Keratinocyte (primary cell): ENCODE measurements at places on chromosomes 3 and 15. TPM values are rescaled to one million over a fixed set of nuclear protein-coding genes. Genes with fewer than 3 reads are reported as not detected.

Gene MRAS
- 7.7 to 15.6 TPM (median 9.8 TPM) in 3 replicates for polyA plus RNA-seq

GRCh38 chr15:77221174-77221573, 150.3 kb upstream of the TSPAN3 start:
- H3K4me1 ChIP-seq: no peaks in the 10 kb centered on the region
- no peaks in the 10 kb centered on the region for H3K36me3 ChIP-seq
- H3K4me3 ChIP-seq: no peak overlapping the region
- H3K27ac ChIP-seq: no peak overlapping the region

- no peak overlapping the region for H3K4me3 ChIP-seq
- no peak for DNase-seq
- peaks cover 9% of the 10 kb centered on the region for H3K36me3 ChIP-seq
- no peak overlapping the region for H3K27ac ChIP-seq
- H3K27me3 ChIP-seq: no peaks in the 10 kb centered on the region
These were observed 35.7 kb downstream of the ATG7 start for GRCh38 chr3:11307830-11308432.

Gene ACSBG1
- 0.01 to 0.06 TPM in 2 of 3 replicates, not detected in the other for polyA plus RNA-seq

DNA sequence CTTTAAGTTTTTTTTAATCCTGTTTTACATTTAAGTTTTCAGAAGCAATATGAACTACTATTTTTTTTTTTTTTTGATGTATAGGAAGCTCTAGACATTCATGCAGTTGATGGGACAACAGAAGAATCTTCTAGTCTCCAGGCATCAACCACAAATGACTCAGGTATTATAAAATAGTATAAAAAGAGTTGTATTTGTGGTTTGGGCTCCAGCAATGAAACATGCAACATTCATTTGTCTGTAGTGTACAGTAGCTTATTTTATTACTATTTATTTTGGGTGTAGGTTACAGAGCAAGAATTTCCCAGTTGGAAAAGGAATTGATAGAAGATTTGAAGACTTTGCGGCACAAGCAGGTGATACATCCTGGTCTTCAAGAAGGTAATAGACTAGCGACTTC, 38.6 kb downstream of the MGA start:
- no peak overlapping the region for H3K4me3 ChIP-seq
- no peaks in the 10 kb centered on the region for H3K27me3 ChIP-seq
- H3K36me3 ChIP-seq: peaks cover 8% of the 10 kb centered on the region
- DNase-seq: peak; percentile 25
- H3K4me1 ChIP-seq: peaks cover 4% of the 10 kb centered on the region
- H3K27ac ChIP-seq: no peak overlapping the region

- peaks cover 9% of the 10 kb centered on the region for H3K4me1 ChIP-seq
- no peaks in the 10 kb centered on the region for H3K36me3 ChIP-seq
- no peak for DNase-seq
- H3K4me3 ChIP-seq: no peak overlapping the region
These were observed 276.6 kb downstream of the ZNF621 start for GRCh38 chr3:40801284-40801741.

DNA sequence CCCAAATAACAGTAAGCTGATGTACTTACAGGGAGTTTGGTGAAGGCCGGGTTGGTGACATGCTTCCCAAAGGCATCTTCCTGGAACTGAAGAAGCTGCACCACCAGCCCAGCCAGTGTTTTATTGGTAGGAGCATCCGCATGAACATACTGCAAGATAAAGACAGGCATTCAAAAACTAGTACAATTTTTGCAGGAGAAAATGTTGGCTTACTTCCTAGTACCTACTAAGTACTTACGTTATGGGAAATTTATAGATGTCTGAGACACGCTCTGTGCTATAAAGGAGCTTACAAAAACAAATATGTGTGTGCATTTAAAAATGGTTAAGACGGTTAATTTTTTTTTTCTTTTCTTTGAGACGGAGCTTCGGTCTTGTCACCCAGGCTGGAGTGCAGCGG, 8.9 kb downstream of the SMARCC1 start:
- H3K36me3 ChIP-seq: peaks cover 10% of the 10 kb centered on the region
- no peaks in the 10 kb centered on the region for H3K4me1 ChIP-seq
- H3K4me3 ChIP-seq: no peak overlapping the region
- DNase-seq: no peak

DNA sequence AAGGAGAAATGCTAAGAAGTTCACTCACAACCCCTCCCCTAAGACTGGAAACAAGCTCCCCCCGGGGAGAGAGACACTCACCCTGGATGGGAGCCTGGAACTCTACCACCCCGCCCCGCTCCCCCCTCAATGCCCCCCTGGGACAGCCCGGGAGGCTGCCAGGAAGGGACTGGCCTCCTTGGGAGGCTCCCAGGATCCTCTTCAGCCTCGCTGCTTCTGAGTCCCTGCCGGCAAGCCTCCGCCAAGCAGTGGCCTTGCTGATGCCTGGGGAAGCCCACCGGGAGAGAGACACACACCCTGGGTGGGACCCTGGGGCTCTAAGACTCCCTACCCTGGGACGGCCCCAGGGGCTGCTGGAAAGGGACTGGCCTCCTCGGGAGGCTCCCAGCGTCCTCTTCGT, 33.4 kb downstream of the CPEB1 start:
- H3K36me3 ChIP-seq: no peaks in the 10 kb centered on the region
- no peaks in the 10 kb centered on the region for H3K4me1 ChIP-seq
- no peak overlapping the region for H3K27ac ChIP-seq
- H3K4me3 ChIP-seq: no peak overlapping the region

- no peak overlapping the region for H3K4me3 ChIP-seq
- no peaks in the 10 kb centered on the region for H3K36me3 ChIP-seq
- no peak overlapping the region for H3K27ac ChIP-seq
- H3K4me1 ChIP-seq: no peaks in the 10 kb centered on the region
- no peaks in the 10 kb centered on the region for H3K27me3 ChIP-seq
These were observed 271.5 kb downstream of the MEX3B start for GRCh38 chr15:81774309-81774708.

DNA sequence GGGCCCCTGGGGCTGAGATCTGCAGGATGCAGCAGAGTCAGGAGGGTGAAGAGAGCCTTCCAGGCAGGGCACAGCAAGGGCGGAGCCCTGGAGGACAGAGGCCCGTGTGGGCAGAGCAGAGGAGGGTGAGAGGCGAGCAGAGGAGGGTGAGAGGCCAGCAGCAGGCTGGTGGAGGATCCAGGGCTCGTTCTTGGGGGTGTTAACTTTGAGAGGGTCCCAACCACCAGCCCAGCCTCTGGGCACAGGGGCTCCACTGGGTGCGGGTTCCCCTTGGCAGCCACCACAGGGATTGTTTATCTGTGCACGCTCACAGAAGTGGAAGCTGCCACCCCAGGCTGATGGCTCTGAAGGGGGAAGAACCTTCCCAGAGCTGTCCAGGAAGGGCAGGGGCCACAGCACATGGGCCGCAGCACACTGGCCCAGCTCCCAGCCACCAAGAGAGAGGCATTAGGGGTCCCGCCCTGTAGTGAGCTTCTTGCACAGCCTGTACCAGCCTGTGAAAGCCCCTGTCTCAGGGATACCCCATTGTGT, 9.3 kb upstream of the PLXND1 start:
- H3K27ac ChIP-seq: no peak overlapping the region
- H3K4me1 ChIP-seq: no peaks in the 10 kb centered on the region
- DNase-seq: no peak
- no peaks in the 10 kb centered on the region for H3K36me3 ChIP-seq
- H3K4me3 ChIP-seq: no peak overlapping the region
- no peaks in the 10 kb centered on the region for H3K27me3 ChIP-seq

- H3K4me3 ChIP-seq: no peak overlapping the region
- DNase-seq: no peak
- peaks cover 4% of the 10 kb centered on the region for H3K36me3 ChIP-seq
- no peaks in the 10 kb centered on the region for H3K27me3 ChIP-seq
- H3K27ac ChIP-seq: no peak overlapping the region
These were observed 141.4 kb downstream of the RBPMS2 start for GRCh38 chr15:64634027-64634426.

Gene RYR3
- 0.01 to 0.09 TPM (median 0.04 TPM) in 3 replicates for polyA plus RNA-seq

DNA sequence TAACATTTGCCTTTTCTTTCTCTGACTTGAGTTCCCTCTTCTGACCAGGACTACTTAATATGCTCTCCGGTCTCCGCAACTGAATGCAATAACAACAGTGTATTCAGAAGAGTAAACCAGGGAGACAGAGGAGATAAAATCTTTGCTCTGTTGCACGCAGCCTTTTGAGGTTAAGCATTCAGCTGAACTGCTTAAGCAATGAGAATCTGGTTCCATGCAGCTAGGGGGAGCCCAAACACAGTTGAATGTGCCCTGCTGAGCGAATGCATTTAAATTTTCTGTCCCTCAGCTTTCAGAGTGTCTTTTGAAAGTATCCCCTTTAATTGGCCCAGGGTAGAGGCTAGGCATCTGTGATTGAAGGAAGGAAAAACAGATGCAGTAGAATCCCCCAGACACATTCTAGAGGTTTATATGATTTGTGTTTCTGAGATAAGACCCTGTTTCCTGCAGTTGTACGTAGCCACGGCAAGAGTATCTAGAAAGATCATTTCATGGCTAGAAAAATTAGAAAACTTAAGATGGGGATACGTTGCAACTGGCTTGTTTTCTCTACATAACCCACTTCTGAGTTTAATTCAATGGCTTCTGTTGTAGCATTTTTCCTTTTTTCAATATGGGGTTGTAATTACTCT, 309.6 kb downstream of the TUSC7 start:
- no peaks in the 10 kb centered on the region for H3K27me3 ChIP-seq
- no peak overlapping the region for H3K4me3 ChIP-seq

Gene CERS3
- polyA plus RNA-seq: 8.4 to 29.1 TPM (median 23.5 TPM) in 3 replicates

DNA sequence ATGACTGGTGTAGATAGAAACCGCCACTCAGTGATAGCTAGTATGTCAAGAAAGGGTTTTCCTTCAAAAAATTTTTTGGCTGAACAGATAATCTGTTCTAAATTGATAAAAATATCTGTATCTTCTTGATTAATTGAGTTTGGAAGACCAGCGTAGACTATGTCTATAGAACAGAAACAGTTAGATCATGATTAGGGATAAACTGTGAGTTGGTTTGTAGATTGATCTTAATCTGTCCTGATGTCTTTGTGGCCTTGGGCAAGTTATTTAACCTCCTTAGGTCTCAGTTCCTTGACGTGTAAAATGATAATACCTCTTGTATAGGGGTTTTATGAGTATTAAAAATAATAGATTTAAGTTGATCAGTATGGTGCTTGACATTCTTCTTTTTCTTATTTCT, 4.7 kb downstream of the NFKBIZ start:
- H3K27ac ChIP-seq: no peak overlapping the region
- no peak overlapping the region for H3K4me3 ChIP-seq
- H3K27me3 ChIP-seq: no peaks in the 10 kb centered on the region

Gene GP5
- 0.02 to 0.05 TPM (median 0.04 TPM) in 3 replicates for polyA plus RNA-seq

DNA sequence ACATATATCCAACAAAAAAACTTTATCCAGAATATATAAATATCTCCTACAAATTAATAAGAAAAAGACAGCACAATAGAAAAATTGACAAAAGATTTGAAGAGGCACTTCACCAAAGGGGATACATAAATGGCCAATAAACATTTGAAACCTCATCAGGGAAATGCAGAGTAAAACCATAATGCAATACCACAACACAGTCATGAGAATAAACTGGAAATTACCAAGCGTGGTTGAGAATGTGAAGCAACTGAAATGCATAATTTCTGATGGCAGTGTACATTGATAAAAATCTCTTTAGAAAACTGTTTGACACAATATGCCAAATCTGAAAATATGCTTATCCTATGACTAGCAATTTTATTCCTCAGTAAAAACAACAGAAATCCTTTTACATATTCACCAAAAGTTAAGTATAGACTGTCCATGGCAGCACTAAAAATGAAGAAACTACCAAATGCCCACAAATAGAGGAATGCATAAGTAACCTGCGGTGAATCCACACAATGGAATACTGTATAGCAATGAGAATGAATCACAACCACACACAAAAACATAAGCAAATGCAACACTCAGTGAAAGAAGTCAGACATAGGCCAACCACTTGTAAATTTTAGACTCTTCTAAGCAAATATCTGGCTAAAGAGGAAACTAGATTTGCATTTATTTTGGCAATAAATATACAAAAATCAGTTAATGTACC, 7.9 kb downstream of the LYZL4 start:
- no peak overlapping the region for H3K4me3 ChIP-seq
- DNase-seq: no peak
- peaks cover 1% of the 10 kb centered on the region for H3K27me3 ChIP-seq
- H3K36me3 ChIP-seq: no peaks in the 10 kb centered on the region
- peaks cover 2% of the 10 kb centered on the region for H3K4me1 ChIP-seq

- H3K36me3 ChIP-seq: no peaks in the 10 kb centered on the region
- DNase-seq: no peak
- no peak overlapping the region for H3K4me3 ChIP-seq
- no peaks in the 10 kb centered on the region for H3K27me3 ChIP-seq
These were observed 10.8 kb upstream of the PDIA3 start for GRCh38 chr15:43735416-43735815.

GRCh38 chr3:4571690-4572334, 78.7 kb downstream of the ITPR1 start:
- no peaks in the 10 kb centered on the region for H3K4me1 ChIP-seq
- H3K36me3 ChIP-seq: no peaks in the 10 kb centered on the region
- H3K4me3 ChIP-seq: no peak overlapping the region
- no peak overlapping the region for H3K27ac ChIP-seq
- DNase-seq: no peak

Gene GALNT15
- polyA plus RNA-seq: 0.03 TPM in 1 of 3 replicates, not detected in the others

DNA sequence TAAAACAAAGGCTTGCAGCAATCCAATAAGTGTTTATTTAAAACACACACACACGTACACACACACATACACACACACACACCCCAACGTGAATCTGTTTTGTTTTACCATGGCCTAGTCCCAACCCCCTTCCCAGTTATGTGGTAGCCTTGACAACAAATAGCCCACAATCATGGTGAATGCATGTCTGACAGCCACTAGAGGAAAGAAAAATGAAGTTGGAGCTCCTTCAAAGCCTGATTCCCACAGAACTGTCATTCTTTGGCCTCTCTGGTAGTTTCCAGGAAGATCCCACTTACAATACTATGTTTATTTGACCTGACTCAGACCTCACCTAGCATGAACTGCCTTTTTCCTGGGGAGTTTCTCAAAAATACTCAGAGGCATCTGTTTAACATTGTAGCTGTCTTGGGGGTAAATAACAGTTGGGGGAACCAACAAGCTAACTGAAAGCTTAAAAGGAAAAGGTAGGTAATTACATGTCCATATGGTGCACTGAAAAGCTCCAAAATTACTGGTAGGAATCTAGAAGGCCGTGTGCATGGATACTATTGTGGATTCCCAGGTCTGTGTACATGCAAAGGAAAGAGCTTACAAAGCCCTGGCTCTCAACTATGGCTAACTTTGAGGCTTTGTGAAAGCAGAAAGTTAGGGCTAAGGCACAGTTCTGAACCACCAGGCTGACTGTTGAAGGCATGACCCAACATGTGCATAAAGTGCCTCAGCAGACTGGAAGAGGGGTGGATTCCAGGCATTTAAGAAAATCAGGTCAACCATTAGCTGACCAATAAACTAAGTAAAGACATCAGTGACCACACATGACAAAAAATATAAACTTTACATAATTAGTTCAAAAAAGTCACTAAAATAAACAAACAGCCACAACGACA, 65.3 kb downstream of the FAIM start:
- peaks cover 4% of the 10 kb centered on the region for H3K36me3 ChIP-seq
- no peak for DNase-seq
- no peaks in the 10 kb centered on the region for H3K27me3 ChIP-seq
- peaks cover 10% of the 10 kb centered on the region for H3K4me1 ChIP-seq
- no peak overlapping the region for H3K4me3 ChIP-seq
- peak overlapping the region; percentile 51 for H3K27ac ChIP-seq
